HS-5 (cell line): ENCODE measurements at places on chromosomes 12 and 14.

DNA sequence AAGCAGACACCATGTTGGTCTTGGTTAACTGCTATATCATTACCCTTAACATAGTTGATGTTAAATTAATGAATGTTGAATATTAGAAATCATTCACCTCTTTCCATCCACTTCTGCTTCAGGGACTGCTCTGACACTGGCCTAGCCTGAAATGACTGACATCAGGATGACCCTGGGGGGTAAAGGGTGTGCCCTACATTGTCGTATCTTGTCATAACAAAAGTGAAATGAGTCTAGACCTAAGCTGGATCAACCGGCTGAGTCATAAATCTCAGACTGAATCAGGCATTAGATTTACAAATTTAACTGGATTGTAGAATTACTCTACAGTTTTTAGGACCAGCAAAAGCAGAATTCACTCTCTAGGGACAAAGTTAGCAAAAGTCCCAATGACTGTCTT, 35.3 kb downstream of the KICS2 start:
- DNase-seq, result no peak

- no peak for DNase-seq
Measured at GRCh38 chr12:107318806-107319532, 225.6 kb upstream of the CRY1 start.

DNA sequence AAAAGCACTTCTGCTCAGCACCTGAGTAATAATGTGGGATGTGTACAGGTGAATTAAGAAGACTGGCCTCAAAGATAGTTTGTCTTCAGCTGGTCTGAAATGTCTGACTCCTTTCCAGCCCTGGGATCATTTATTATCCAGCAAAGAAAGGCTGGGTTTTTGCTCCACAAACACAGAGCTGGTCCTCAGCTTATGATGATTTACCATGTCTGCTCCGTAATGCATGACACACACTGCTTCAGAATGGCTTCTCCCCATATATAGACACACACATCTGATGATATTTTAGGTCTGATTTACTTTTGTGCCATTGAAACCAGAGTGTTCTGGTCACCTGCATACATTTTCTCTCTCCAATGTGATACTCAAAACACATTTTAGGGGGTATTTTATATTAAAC, 225.0 kb downstream of the SLC25A21 start:
- no peak for DNase-seq

- DNase-seq, result no peak
Measured at GRCh38 chr14:100822532-100823296, 3.2 kb upstream of the MEG3 start.

DNA sequence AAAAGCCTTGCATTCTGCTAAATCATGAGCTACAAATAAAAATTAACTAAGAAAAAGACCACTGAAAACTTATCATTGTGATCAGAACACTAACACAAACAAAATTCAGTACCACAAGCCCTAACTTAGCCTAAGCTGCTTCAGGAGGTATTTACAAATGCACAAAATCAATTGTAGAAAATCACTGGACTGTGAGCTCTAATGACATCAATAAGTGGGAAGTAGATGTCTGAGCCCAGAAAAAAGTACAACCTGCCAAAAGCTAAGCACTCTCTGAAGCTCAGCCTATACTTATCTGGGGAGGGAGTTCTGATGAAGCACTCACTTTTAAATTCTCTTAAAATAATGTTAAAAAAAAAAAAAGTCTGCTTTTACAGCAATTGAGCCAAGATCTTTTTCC, 92.9 kb downstream of the SLCO1B1 start:
- DNase-seq, result no peak

GRCh38 chr12:40171501-40171900, 53.3 kb upstream of the LRRK2 start:
- DNase-seq, result no peak

GRCh38 chr14:42323426-42323825, 716.8 kb downstream of the LRFN5 start:
- DNase-seq, result no peak

DNA sequence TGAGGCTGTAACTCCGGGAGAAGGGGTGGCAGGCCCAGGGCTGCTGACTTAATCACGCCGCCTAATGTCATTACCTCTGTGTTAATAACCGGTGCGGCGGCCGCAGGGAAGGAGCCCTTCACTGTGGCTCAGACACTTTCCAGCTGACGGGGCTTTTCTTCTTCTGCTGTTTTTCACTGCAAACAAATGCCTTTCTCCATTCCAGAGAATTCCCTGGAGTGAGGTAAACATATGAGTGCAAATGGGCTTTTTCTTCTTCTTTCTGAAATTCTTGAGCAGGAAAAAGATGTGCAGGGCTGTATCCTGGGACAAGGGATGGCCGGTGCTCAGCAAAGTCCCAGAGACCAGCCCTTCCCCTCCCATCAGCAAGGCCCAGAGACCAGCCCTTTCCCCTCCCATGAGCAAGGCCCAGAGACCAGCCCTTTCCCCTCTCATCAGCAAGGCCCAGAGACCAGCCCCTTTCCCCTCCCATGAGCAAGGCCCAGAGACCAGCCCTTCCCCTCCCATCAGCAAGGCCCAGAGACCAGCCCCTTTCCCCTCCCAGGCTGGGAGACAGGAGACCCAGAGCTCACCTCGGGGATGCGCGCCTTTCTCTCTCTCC, 33.4 kb upstream of the FAM181A start:
- DNase-seq, result no peak

- DNase-seq, result no peak
Measured at GRCh38 chr12:91884230-91884629, 261.4 kb downstream of the BTG1 start.

- no peak for DNase-seq
Measured at GRCh38 chr12:307406-307805, 44.8 kb upstream of the SLC6A13 start.

GRCh38 chr12:3631759-3632158, 121.2 kb downstream of the CRACR2A start:
- DNase-seq, result no peak

GRCh38 chr12:94679554-94680195, 29.3 kb upstream of the TMCC3 start:
- DNase-seq, result no peak

- DNase-seq, result no peak
Measured at GRCh38 chr14:99980299-99980698, 84.9 kb upstream of the EVL start.

DNA sequence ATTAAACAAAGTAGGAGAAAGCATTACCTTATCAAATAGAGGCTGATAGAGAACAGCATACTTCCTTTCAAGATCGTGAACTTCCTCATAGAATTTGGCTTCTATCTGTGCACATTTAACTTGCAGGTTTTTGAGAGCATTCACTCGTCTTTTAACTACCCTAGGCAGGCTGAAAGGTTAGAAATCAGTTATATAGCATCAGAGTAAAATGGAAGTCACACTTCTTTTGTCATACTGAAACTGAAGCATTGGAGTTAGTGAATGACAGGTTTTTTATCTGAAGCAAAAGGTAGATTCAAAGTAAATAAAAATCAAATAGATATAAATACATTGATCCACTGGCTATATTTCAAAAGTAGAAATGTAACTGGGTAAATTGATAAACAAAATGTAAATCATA, 24.4 kb downstream of the NAP1L1 start:
- DNase-seq, result no peak

- DNase-seq, result no peak
Measured at GRCh38 chr12:673849-674248, 10.6 kb upstream of the NINJ2 start.

DNA sequence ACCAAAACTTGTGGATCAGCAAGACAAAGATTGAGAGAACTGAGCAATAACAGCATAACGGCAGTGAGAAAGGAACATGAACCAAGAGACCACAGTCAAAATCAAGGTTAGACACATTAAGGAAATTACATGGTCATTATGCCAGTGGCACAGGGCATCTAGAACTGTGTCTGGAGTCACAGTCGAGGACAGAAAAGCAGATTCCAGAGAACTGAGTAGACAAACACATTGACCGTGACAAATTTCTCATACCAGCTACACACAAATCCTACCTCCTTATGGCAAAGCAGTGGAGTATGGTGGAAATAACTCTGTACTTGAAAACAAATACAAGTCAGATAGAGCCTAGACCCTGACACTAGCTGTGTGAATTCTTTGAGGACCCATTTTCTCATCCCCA, 367.3 kb downstream of the DUSP6 start:
- DNase-seq, result no peak

DNA sequence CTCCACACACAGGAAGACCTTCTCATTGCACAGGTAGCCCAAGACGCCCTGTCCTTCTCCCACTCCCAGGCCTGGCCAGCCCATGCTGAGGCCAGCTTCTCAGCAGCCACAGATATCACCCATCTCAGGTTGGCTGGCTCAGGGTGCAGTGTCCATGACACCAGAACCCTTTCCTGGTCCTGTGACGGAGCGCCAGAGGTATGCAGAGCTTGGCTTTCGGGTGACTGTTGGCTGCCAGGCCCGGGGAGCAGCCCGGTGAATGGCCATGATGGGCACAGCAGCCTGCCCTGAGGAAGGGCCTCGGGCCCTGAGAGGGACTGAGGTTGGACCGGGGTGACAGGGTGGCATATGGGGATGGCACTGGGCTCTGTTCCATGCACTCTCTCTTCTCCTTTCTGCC, 173.4 kb downstream of the TSPAN9 start:
- DNase-seq, result no peak

DNA sequence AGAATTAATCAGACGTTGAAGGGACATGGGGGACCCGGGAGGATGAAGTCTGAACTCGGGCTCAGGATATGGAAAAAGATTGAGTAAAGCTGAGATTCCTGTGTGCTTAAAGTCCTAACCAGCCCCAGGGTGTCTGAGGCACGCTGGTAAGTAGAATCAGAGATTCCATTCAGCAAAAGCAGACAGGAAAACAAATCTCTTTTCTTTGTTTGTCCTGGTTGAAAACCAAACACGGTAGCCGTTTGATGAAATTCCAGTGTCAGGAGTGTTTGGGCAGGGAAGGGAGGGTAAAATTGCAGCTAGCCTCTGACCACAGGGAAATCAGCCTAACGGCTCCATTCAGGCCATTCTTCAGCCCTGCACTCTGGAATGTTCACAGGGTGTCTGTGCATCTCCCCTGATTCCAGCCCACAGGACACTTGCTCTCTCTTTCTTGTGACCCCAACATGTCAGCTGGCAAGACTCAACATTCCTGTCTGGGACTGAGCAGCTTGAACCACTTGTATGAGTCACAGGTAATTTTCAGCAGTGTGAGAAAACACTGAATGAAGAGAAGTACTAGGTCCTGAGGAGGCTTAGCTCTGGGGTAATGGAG, 31.0 kb downstream of the NINJ2 start:
- peak; percentile 56 for DNase-seq

- no peak for DNase-seq
Measured at GRCh38 chr12:50040657-50041056, 15.4 kb upstream of the RACGAP1 start.

DNA sequence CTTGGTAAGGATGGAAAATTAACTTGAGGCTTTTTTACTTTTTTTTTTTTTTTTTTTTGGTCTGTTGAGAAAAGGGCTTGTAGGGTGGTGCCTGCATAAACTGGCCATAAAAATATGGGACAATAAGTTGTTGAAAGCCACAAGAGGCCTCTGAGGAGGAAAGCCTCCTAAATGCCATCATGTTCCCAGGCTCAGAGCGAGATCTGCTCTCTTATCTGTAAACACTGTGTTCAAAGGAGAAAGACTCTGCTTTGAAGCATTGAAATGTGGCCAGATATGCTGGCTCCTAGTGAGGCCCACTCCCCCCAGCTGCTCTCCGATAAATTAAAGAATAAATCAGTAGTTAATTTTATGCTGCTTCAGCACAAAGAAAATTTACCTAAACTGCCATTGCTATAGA, 504.9 kb downstream of the DIO2 start:
- no peak for DNase-seq

GRCh38 chr12:5904969-5905368, 40.1 kb downstream of the ANO2 start:
- DNase-seq, result no peak
